ENCODE measurements at places on chromosomes 5 and 9.

DNA sequence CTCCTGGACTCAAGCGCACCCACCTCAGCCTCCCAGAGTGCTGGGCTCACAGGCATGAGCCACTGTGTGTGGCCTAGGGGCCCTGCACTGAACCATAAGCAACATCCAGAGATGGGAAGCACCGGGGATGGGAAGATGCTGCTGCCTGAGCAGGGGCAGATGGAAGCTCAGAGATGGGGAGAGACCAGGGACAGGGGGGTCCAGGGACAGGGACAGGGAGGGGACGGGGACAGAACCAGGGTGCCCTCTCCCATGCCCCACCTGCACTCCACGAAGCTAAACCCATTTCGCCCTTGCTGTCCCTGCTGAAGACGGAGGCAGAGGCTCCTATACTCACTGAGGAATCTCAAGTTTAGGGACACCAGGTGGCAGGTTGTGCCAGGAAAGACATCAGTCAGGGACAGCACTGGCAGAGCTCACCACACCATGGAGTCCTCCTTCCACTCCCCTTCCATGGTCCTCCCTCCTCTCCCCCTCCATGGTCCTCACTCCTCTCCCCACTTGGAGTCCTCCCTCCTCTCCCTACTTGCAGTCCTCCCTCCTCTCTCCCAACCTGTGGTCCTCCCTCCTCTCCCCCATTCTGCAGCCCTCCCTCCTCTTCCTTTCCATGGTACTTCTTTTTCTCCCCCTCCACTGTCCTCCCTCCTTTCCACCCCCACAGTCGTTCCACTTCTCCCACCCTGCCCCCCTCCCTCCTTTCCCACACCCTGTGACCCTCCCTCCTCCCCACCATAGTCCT is 45.5 kb upstream of the LRRC14B start:
- no peak for DNase-seq

GRCh38 chr5:83701886-83702285 is 18.8 kb downstream of the HAPLN1 start:
- no peak for DNase-seq

DNA sequence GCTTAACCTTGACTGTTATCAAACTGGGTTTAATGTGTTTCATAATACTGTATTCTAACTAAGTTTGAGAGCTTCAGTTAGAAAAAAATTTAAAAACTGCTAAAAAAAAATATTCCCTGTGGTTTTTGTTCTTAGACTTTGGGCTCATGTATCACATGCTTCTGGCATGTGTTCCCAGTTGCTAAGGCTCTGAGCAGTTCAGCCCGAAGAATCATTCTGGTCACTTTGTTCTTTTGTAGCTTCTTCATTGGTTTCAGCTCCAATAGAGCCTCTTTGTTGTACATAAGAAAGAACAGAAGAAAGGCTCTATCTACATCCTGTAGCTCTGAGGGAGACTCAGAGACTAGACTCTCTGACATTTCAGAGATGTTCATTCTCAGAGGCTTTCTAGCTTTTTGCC is 25.6 kb downstream of the KCNN2 start:
- no peak for DNase-seq

- no peak for DNase-seq
These were observed 273.8 kb upstream of the RPS23 start for GRCh38 chr5:82551840-82552385.

Data from posterior cingulate gyrus (tissue), 11 donors.